ENCODE measurements at places on chromosomes 2 and 18.

GRCh38 chr2:112021781-112022231, 33.3 kb upstream of the TMEM87B start:
- DNase-seq: no peak

DNA sequence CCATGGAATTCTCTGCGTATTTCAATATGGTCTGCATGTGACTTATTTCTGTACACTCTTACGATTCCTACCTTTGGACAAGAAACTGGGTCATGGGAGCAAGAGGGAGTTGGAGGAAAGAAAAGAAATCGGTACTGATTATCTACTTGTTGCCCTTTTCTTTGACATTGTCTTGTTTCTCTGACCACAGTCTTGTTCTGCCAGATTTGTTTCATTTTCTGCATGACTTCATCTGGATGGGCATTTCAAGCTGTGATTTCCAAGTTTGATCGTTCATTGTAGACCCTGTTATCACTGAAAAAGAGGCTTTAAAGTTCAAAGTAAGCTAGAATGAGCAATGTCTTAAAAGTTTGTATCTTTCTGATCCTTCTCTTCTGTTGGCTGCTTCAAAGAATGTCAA, 2186.3 kb upstream of the CELF4 start:
- DNase-seq: no peak

- no peak for DNase-seq
Observed at GRCh38 chr18:79513381-79514081, 117.8 kb downstream of the NFATC1 start.

- DNase-seq: no peak
Observed at GRCh38 chr2:10757814-10758286, 36.4 kb downstream of the ATP6V1C2 start.

DNA sequence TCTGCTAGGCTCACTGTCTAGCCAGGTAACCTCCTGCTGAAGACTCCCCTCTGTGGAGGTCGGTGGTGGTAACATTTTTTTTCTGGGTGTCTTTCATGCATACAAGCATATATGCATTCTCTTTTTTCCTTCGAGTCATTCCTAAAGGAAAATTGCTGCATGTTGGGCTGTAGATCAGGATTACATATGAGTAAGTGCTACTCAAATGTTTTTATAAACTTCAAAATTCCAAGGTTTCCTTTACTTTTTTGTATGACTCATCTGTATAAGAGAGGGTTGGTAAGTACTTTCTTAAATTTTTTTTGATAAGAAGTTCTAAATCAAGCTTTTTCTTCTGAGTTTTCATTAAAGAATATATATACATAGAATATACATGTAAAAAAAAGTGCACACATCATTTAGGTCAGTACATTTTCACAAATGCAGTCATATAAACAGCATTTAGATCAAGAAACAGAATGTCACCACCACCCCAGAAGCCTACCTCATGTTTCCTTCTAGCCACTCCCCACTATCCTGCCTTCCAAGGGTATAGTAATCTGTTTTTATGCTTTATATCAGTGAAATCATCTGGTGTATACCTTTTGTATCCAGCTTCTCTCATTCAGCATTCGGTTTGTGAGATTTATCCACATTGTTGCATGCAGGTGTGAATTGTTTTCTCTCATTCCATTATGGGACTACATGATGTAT, 128.0 kb upstream of the MAP3K20 start:
- no peak for DNase-seq

DNA sequence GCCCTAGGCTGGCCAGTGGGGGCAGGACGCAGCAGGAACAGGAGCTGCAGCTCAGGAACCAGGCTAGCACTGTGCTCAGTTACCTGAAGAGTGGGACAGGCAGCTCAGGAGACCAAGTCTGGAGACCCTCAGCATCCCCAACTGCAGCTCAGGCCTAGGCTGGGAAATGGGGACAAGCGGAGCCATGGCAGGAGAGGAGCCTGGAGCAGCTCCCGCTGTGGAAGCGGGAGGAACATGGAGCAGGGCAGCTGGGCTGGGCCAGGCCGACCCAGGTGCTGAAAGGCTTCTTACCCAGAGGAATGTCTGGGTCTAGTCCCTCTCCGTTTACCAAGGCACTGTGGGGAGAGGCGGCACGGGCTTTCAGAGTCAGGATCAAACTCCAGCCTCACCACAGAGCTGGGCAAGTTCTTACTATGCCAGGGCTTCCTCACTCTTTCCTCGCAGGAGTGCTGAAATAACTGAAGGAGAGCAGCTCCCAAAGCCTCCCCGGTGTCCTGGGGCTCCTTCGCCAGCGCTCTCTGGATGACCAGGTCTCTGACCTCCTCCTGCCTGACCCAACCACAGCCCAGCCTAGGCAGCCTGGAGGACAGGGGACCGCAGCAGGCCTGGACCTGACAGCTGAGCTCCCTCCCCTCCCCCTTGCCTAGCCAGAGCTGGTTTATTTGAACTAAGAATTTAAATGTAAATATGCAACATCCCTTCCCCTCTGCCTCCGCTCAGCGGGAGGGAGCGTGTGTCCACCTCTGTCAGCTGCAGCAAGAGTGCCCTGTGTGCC, 247.8 kb upstream of the SIX2 start:
- DNase-seq: no peak

DNA sequence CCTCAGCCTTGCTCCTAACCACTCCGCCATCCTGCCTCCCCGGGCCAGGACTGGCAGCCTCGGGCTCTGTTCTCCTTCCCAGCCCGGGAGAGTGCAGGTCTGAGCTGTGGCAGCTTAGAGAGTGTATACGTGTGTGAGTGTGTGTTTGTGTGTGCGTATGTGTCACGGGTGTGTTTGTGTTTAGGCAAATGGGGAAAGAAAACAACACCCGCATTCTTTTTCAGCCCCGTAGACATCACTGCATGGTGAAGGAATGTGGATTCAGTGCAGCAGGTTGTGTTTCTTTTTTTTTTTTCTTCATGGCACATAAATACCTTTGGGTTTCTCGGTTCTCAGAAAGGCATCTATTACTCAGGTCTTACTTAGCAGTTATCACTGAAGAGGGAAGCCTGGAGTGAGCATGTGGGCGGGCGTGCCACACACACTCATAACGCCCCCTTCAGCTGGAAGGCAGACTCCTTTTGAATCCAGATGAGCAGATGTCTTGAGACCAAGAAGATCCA, 44.2 kb downstream of the GLI2 start:
- DNase-seq: no peak

GRCh38 chr2:127361929-127362885, 25.6 kb downstream of the MAP3K2 start:
- DNase-seq: no peak

- DNase-seq: no peak
Observed at GRCh38 chr2:74099835-74100234, 47.9 kb downstream of the BOLA3 start.

GRCh38 chr2:101355401-101356054, 31.8 kb downstream of the CREG2 start:
- no peak for DNase-seq

DNA sequence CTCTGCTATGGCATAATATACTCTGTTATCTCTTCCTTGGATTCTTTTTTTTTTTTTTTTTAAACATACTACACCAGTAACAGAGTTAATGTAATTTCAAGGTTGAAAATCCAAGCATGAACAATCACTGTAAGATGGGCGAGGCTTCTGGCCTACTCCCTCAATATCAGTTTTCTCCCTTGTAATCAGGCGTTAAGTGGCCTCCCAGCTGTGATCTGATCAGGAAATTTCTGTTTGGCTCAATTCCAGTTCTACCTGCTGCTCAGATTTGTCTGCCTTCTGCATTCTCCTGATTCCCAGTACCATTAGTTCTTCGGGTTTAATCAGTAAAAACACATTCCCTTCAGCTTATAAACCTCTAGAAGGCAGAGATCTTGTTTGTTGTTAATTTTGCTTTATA, 18.6 kb downstream of the PRKD3 start:
- DNase-seq: no peak

- no peak for DNase-seq
Observed at GRCh38 chr2:165699946-165700345, 94.1 kb downstream of the GALNT3 start.

DNA sequence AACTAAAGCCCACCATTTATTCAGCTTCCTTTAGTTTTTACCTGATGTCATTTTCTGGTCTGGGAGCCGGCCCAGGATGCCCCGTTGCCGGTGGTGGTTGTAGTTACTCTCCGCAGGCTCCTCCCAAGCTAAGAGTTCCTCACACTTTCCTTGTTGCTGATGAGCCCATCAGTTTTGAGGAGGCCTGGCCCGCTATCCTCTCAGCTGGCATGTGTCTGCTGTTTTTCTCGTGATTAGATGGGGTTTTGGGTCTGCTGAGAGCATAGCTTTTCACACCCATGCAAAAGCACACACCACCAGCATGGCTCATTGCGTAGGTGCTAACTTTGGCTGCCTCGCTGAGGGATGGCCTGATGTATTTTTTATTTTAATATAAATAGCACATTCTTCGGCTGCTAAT, 72.1 kb downstream of the PSMG2 start:
- no peak for DNase-seq

DNA sequence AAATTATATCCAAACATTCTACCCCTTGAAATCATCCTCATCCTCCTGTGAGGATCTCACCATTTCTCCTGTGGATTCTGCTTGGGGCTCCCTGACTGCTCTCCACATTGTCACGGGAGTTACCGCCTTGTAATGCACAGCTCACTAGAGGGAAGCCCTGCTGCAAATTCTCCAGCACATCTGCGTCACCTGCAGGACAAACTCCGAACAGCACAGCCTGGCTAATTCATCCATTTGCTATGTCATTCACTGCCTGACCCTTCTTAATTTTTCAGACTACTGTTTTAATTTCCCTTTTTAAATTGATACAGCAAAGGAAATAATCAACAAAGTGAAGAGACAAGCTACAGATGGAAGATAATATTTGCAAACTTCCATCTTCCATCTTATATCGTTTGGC, 627.4 kb downstream of the FBXO15 start:
- no peak for DNase-seq

GRCh38 chr2:172845028-172845630, 109.5 kb downstream of the RAPGEF4 start:
- no peak for DNase-seq

DNA sequence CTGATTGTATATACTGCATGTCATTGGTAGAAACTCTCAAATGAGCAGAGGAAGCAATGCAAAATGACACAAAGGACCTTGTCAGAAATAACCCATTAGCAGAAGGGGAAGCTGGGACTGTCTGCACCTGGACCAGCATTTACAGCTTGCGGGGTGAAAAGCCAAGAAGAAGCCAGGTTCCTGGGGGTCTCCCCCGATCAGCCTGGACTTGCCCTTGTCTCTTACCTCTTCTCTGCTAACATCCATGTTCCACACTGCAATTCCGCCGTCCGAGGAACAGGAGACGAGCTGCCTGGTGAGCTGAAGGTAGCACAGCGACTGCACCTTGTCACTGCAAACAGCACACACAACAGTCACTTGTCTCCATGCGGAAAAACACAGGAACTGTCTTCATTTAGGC, 51.1 kb downstream of the WDFY1 start:
- DNase-seq: no peak

- DNase-seq: no peak
Observed at GRCh38 chr2:44819061-44819460, 122.4 kb upstream of the SIX3 start.

GRCh38 chr18:59005262-59005661, 134.4 kb upstream of the SEC11C start:
- DNase-seq: no peak

DNA sequence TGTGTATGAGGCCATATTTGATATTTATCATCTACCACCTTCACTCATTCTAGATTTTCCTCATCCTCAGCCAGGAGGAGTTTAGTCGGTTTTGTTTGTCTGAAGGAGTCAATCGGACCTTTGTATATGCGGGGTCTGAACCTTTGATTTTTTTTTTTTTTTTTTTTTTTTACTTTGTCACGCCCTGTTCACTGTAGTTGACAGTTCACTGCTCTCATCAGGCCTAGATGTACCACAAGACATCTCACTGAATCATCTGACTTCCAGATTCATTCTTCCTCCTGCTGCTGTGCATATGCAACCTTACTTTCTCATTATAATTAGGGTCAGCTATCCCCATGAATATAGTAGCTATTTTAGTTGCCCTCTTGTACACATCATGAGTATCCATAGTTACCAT, 133.2 kb downstream of the ARHGAP15 start:
- DNase-seq: no peak

- no peak for DNase-seq
Observed at GRCh38 chr2:227674485-227674884, 7.9 kb downstream of the SCYGR5 start.

- no peak for DNase-seq
Observed at GRCh38 chr18:3541549-3542386, 91.8 kb downstream of the TGIF1 start.
